ENCODE measurements at places on chromosomes 13 and 19.

- H3K27ac ChIP-seq = peak overlapping the region; percentile 61
- H3K4me3 ChIP-seq = no peak overlapping the region
- DNase-seq = no peak
- no peaks in the 10 kb centered on the region for H3K27me3 ChIP-seq
Observed at GRCh38 chr19:18847549-18848463, 16.0 kb downstream of the UPF1 start.

DNA sequence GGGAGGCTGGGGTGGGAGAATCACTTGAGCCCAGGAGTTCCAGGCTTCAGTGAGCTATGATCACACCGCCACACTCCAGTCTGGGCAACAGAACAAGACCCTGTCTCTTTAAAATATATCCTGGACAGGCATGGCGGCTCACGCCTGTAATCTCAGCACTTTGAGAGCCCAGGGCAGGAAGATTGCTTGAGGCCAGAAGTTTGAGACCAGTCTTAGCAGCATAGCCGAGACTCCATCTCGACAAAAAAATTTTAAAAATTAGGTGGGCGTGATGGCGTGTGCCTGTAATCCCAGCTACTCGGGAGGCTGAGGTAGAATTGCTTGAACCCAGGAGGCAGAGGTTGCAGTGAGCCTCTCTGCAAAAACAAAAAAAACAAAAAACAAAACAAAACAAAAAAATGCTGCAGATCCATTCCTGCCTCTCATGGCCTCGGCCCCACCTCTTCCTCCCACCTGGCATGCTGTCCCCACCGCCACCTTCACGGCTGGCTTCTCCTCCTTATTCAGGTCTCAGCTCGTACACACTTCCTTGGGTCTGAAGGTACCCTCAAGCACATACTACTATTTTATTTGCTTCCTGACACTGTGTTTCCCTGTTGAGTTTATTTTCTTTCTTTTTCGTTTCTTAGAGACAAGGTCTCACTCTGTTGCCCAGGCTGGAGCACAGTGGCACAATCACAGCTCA, 5.3 kb downstream of the RFX1 start:
- H3K4me3 ChIP-seq = no peak overlapping the region
- no peak for DNase-seq
- no peaks in the 10 kb centered on the region for H3K27me3 ChIP-seq
- H3K4me1 ChIP-seq = no peaks in the 10 kb centered on the region
- H3K27ac ChIP-seq = no peak overlapping the region

GRCh38 chr19:44947041-44947581, 1.3 kb downstream of the APOC2 start:
- no peaks in the 10 kb centered on the region for H3K27me3 ChIP-seq
- H3K36me3 ChIP-seq = no peaks in the 10 kb centered on the region
- H3K4me1 ChIP-seq = peaks cover 5% of the 10 kb centered on the region
- DNase-seq = no peak
- no peak overlapping the region for H3K27ac ChIP-seq
- H3K4me3 ChIP-seq = no peak overlapping the region

GRCh38 chr19:3094601-3095440, 659 bp downstream of the GNA11 start:
- peak overlapping the region; percentile 89 for H3K27ac ChIP-seq
- H3K4me3 ChIP-seq = peak overlapping the region; percentile 99
- H3K4me1 ChIP-seq = peaks cover 35% of the 10 kb centered on the region

GRCh38 chr19:38849860-38850435, at the start of gene HNRNPL:
HNRNPL (minus strand) TSS chr19:38849986; CDS start chr19:38849966, 20 bp downstream.
- H3K36me3 ChIP-seq = peaks cover 16% of the 10 kb centered on the region
- H3K27me3 ChIP-seq = no peaks in the 10 kb centered on the region
- peaks cover 10% of the 10 kb centered on the region for H3K4me1 ChIP-seq
- peak within 1 kb of the TSS; percentile 99 for H3K27ac ChIP-seq
- peak; percentile 100 for DNase-seq

DNA sequence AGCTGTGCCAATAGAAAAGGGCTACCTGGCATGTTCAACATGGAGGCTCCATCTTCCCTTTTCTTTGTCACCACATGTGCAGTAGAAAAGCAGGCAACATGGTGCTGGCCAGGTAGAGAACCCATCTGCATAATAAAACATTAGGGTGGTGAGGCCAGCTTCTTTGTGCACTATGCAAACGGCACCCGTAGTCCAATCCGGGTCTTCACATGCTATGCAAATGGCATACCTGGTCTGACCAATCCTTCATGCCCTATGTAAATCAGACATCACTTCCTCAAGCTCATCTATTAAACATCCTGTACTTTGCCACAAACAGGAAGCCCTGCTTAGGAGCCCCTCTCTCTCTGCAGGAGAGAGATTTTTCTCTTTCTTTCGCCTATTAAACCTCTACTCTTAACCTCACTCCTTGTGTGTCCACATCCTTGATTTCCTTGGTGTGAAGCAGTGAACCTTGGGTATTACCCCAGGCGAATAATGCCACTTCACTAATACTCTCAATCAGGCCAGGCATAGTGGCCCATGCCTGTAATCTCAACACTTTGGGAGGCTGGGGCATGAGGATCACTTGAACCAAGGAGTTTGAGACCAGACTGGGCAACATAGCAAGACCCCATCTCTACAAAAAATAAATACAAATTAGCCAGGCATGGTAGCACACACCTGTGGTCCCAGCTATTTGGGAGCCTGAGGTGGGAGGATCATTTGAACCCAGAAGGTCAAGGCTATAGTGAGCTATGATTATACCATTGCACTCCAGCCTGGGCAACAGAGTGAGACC, 111.3 kb upstream of the MRI1 start:
- no peak for DNase-seq
- no peaks in the 10 kb centered on the region for H3K4me1 ChIP-seq
- no peak overlapping the region for H3K4me3 ChIP-seq
- no peaks in the 10 kb centered on the region for H3K27me3 ChIP-seq

DNA sequence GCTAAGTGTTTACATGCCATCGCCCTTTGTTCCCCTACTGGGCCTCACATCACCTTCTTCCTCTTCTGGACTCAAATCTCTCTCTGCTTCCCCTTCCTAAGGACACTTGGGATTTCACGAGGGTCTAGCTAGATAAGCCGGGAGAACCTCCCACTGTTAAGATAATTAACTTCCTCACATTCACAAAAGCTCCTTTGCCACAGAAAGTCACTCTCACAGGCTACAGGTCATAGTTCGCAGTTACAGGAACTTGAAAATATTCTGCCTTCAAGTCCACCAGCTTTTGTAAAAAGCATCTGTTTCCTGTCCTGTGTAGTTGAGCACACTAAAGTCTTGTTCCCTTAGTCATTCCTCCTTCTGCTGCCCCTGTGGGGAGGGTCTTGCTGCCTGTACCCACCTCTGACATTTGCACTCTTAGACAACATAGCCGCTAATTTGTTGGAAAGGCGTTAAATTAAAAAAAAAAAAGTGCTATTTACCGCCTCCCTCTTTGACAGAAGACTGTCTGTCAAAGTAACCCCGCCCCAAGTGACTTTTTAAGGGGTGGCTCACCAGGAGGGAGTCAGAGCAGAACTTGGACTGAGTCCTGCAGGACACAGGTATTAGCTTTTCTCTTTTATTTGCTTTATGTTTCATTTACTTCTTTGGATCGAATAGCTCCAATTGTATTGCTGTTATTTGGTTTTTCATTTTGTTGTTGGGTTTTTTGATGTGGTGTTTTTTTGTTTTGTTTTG, 26.8 kb upstream of the CEACAM21 start:
- no peaks in the 10 kb centered on the region for H3K36me3 ChIP-seq
- H3K4me3 ChIP-seq = no peak overlapping the region
- peaks cover 7% of the 10 kb centered on the region for H3K4me1 ChIP-seq
- no peak for DNase-seq
- no peak overlapping the region for H3K27ac ChIP-seq

DNA sequence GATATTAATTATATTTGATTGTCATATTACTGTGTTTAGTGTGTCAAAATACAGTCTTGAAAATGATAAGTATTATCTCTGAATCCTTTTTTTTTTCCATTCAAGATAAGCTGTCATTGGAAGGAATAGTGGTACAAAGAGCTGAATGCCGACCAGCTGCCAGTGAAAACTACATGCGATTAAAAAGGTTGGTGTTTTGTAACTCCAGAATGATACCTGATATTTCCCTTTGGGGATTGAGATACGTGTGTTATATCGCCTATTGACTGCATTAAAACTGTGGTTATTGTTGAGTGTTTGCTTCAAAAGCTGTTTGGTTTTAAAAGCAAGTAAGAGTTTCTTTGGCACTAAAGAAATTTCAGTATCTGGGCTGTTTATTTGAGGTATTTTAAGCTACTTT, 6.5 kb upstream of the KCTD4 start:
- no peaks in the 10 kb centered on the region for H3K27me3 ChIP-seq
- no peaks in the 10 kb centered on the region for H3K4me1 ChIP-seq
- H3K36me3 ChIP-seq = no peaks in the 10 kb centered on the region
- no peak overlapping the region for H3K27ac ChIP-seq

- no peak overlapping the region for H3K4me3 ChIP-seq
- H3K36me3 ChIP-seq = no peaks in the 10 kb centered on the region
- no peak overlapping the region for H3K27ac ChIP-seq
- DNase-seq = no peak
Observed at GRCh38 chr13:110109910-110110309, 197.0 kb downstream of the COL4A1 start.

GRCh38 chr19:29170554-29170953, 42.4 kb downstream of the UQCRFS1 start:
- H3K4me3 ChIP-seq = no peak overlapping the region
- no peaks in the 10 kb centered on the region for H3K27me3 ChIP-seq
- H3K4me1 ChIP-seq = no peaks in the 10 kb centered on the region
- no peaks in the 10 kb centered on the region for H3K36me3 ChIP-seq
- H3K27ac ChIP-seq = no peak overlapping the region

DNA sequence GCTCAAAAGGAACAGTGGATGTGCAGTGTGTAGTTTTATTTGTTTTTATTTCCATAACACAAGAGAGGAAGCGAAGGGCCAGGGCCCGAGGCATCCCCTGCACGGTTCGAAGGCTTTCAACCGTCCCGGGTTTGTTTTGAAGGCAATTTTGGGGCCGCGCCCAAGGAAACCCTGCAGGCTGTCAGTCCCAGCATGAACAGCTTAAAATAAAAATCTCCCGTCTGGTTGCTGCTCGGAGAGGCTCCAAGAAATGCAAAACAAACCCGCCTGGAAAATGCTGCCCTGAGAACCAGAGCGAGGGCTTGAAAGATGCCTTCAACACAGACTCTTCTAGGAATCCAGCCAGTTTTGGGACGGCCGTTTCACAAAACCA, 16.0 kb downstream of the LSM4 start:
- DNase-seq = no peak
- no peaks in the 10 kb centered on the region for H3K27me3 ChIP-seq
- no peak overlapping the region for H3K27ac ChIP-seq
- no peak overlapping the region for H3K4me3 ChIP-seq

- no peak overlapping the region for H3K4me3 ChIP-seq
- DNase-seq = no peak
- H3K27ac ChIP-seq = no peak overlapping the region
- peaks cover 4% of the 10 kb centered on the region for H3K4me1 ChIP-seq
- no peaks in the 10 kb centered on the region for H3K36me3 ChIP-seq
Observed at GRCh38 chr13:101058841-101059240, 357.5 kb downstream of the NALCN start.

- no peaks in the 10 kb centered on the region for H3K36me3 ChIP-seq
- no peak overlapping the region for H3K4me3 ChIP-seq
- no peak overlapping the region for H3K27ac ChIP-seq
- H3K27me3 ChIP-seq = no peaks in the 10 kb centered on the region
Observed at GRCh38 chr13:42071672-42072419, 23.4 kb downstream of the DGKH start.

DNA sequence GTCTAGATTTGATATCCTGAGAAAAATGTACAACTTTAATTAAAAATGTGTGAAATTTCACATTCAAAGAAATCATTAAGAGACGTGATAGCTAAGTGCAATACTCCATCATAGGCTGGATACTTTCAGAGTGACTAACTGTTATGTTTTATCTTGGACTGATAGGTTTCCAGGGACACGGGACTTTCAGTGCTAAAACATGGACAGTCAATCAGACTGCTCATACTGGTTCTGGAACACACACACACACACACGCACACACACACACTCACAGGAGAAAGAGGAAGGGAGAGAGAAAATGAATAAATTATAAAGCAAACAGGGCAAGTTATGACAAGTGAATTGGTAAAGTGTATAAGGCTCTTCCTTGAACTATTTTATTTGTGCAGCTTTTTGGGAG, 955.9 kb downstream of the SLITRK5 start:
- no peak for DNase-seq
- H3K4me3 ChIP-seq = no peak overlapping the region
- no peaks in the 10 kb centered on the region for H3K36me3 ChIP-seq

DNA sequence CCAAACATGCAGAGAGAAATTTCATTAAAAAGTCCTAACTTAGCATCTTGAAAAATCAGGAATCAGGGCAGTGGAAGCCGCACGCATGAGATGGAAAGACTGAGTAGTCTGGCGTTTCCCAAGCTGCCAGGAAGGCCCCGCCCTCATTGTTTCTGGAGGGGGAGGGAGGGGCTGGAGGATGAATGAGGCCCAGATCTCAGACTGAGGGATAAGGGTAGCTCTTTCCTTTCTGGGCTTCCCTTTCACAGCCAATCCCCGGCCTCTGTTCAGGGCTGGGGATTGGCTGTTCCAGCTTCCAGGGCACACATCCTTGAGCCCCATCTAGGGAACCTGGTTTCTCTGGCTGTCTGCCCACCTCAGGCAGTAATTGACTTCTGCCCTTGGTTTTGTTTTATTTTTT, 7.3 kb downstream of the C19orf53 start:
- no peak overlapping the region for H3K27ac ChIP-seq
- peaks cover 5% of the 10 kb centered on the region for H3K36me3 ChIP-seq
- no peak overlapping the region for H3K4me3 ChIP-seq
- H3K4me1 ChIP-seq = peaks cover 4% of the 10 kb centered on the region

DNA sequence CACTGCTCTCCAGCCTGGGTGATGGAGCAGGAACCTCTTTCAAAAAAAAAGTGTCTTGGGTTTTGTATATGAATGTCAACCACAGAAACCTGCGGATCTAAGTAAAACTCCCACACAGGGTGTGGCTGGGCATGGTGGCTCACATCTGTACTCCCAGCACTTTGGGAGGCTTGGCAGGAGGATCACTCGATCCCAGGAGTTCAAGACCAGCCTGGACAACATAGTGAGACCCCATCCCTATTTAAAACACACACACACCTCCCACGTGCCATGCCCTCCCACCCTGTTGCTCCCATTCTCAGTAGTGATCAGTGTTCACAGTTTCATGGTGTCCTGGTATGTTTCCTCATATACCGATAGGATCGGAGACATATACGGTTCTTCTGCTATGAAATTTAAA, 9.2 kb downstream of the TMED1 start:
- DNase-seq = no peak
- no peak overlapping the region for H3K27ac ChIP-seq
- H3K36me3 ChIP-seq = peaks cover 2% of the 10 kb centered on the region
- no peaks in the 10 kb centered on the region for H3K27me3 ChIP-seq
- H3K4me3 ChIP-seq = no peak overlapping the region

- no peaks in the 10 kb centered on the region for H3K36me3 ChIP-seq
- H3K4me3 ChIP-seq = no peak overlapping the region
- no peaks in the 10 kb centered on the region for H3K27me3 ChIP-seq
- no peak for DNase-seq
- no peak overlapping the region for H3K27ac ChIP-seq
Observed at GRCh38 chr13:26836626-26837025, 76.0 kb upstream of the GPR12 start.

DNA sequence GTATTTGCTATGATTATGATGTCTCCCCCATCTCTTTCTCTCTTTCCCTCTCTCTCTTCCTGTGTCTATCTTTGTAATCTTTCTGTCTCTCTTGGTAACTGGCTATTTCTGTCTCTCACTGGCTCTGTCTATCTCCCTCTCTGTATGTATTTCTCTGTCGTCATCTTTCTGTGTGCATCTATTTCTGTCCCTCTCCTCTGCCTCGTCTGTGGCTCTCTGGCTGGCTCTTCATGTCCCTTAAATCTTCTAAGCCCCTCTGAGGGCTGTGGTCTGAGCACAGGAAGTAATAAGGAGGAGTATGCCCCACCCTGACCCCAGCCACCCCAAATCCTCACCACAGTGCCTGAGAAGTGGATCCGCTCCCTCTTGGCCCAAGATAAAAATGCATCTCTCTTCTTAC, 104.4 kb downstream of the DNAJC15 start:
- no peak for DNase-seq
- H3K4me3 ChIP-seq = no peak overlapping the region
- H3K36me3 ChIP-seq = no peaks in the 10 kb centered on the region

Data from Caco-2 (cell line).